ENCODE measurements at places on chromosomes 13 and 19.

DNA sequence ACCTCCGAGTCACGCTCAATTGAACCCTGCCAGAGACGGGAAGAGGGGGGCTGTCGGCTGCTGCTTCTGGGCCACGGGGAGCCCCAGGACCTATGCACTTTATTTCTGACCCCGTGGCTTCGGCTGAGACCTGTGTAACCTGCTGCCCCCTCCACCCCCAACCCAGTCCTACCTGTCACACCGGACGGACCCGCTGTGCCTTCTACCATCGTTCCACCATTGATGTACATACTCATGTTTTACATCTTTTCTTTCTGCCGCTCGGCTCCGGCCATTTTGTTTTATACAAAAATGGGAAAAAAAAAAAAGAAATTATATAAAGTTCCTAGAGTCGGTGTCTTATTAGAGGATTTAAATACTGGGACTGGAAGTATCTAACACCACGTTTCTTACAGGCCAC, 11.7 kb downstream of the TRIP10 start:
- DNase-seq, result no peak

DNA sequence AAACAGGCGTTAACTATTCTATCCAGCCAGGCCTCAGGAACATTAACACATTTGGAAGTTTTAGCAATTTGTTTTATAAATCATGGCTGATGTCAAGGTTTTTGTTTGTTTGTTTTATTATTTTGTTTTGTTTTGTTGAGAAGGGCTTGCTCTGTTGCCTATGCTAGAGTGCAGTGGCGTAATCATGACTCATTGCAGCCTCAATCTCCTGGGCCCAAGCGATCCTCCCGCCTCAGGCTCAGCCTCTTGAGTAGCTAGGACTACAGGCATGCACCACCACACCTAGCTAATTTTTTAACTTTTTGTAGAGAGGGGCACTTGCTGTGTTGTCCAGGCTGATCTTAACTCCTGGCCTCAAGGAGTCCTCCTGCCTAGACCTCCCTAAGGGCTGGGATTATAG, 28.3 kb downstream of the NUP58 start:
- DNase-seq, result no peak

DNA sequence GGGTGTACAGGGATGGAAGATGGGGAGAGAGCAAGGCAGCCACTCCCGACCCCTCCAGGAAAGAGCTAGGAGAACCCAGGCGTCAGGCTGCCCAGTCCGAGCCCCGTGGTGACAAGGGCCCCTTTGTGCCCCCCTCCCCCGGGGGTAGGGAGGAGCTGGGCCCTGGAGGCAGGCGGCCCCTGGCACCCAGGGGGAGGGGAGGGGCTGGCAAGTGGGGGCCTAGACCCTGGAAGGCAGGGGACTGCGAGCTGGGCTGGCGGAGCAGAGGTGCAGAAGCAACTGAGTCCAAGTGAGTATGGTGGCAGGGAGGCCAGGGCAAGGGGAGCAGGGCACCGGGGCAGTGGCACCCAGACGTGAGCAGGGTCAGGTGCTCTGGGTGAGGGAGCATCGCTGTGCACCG, at the start of gene MAG:
Gene MAG (plus strand): TSS at position 246 of the 400 bp plus-strand sequence. CDS start 3,248 bp downstream, outside the sequence.
- DNase-seq, result no peak

DNA sequence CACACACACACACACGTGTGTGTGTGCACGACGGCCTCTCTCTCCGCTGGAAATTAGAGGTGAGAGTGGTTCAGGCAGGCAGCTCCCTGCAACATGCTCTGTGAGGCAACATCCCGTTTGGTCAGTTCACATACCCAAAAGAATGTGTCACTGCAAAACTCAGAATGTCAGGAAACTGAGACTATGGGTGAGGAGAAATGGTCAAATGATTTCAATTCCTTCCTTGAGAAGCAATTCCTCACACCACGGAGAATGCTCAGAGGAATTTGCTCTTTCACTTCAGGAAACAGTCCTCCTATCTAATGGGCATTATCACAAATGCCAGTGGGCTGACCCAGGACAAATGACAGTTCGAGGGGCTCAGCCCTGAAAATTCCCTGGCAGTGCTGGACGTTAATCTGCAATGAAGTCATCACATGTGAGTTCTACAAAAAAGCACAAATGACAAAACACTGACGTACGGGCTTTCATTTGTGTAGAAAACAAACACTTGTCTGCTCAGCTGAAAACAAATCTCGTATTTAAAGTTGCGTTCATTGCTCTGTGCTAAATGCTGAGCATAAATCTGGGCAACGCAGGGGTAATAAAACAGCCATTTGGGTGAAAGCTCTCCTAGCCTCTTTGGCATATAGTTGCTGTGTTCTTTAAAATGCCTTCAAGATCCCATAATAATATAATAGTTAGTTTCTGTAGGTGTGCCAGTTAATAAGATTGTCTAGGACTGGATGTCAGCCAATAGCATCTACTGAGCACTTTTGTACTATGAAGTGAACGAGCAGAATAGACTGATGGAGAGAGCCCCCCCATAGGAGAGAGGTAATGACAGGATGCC, 18.6 kb upstream of the LATS2 start:
- no peak for DNase-seq

DNA sequence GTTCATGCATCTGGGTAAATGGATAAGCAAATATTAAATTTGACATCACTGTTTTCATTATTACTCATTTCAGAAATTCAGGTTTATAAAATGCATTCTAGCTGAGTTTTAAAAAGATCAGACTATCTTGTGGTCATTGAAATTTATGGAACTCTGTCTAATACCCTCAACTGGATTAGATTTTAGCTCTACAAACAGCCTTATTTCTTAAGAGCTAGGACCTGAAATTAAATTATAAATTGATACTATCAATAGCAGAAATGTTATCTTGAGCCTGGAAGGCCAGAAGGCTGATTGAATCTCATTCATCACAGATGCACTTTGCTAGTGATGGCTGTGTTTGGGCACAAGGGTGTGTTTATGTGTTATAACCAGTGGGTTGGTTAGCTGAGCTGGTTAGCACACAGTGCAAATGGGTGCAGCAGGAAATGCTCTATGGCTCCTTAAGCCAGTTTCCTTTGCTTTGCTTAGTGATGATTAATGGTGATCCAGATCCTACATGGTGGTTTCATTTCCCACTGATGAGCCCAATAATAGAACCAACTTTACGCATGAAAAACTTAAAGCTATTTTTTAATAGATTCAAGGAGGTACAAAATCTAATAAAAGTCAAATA, 310.8 kb upstream of the KLF12 start:
- DNase-seq, result no peak

- DNase-seq, result no peak
Observed at GRCh38 chr19:12786141-12786870, 5.0 kb upstream of the JUNB start.

DNA sequence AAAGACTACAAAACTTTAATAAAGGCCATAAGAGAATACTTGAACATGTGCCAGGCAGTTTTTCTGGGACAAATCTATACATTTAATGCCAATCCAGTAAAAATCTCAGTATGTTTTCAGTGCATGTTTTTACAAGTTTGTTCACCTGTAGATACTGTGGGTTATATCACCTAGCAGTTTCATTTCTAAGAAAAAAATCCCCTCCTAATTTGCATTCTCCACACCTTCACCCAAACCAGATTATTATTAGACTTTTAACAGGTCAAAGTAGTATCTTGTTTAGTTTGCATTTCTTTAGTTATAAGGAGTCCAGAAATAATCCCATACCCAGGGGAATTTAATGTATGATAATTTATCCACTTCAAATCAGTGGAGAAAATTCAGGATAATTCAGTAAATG, 17.0 kb upstream of the LPAR6 start:
- DNase-seq, result no peak

DNA sequence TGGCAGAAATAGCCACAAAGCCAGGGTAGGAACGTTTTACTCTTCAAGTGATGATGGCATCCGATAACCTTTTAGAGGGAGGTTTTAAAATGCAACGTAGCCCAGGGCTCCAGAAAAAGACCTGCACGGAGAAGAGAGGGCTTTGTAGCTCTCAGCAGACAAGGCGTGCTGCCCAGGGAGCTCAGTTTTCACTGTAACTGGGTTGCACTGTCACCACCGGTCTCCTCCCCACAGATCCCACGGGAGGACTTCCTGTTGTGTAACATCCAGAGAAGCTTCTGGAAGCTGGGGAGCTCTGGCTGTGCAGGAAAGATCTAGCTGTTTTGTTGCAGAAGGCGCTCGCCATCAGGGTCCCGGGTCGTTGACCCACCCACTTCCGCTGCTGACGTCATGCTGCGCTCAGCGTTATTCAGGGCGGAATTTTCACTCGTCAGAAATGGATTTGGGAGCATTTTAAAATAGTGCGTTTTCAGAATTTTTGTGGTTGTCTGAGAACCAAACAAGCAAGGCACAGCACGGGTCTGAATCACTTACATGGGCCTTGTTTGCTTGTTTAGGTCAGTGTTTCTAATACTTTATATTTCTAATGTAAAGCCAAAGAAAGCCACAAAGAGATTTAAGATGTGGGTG, 50.8 kb downstream of the ATP11A start:
- no peak for DNase-seq

GRCh38 chr19:6150289-6150688, 14.8 kb downstream of the ACSBG2 start:
- DNase-seq, result no peak
